ENCODE measurements at places on chromosomes 4 and X.

DNA sequence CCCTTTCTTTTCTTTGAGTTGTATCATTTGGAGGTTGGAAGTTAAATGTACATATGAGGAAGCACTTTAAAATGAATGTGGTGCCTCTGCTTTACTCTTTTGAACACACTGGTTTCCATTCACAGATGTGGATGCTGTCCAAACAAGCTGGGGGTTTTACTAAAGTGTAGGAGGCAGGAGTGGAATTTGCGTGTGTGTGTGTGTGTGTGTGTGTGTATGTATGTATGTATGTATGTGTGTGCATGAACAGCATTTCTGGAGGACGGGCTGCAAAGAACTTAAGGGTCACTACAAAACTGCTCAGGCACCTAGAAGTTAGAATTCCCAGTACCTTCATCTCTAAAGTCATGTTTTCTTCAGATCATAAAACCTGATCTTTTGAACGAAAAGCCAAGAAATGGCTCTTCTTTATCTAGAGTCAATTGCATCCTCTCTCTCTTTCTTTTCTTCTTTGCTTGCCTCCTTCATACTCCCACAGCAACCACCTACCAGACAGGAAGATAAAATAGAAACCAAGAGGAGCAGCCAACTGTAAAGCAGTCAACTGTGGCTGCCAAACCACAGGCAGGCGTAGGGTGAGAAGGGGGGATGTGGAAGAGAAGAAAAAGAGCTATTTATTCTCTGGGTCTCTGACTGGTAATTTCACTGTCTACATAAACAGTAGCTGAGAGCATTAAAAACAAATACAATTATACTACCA is 177.0 kb upstream of the RASGEF1B start:
- DNase-seq, result no peak

DNA sequence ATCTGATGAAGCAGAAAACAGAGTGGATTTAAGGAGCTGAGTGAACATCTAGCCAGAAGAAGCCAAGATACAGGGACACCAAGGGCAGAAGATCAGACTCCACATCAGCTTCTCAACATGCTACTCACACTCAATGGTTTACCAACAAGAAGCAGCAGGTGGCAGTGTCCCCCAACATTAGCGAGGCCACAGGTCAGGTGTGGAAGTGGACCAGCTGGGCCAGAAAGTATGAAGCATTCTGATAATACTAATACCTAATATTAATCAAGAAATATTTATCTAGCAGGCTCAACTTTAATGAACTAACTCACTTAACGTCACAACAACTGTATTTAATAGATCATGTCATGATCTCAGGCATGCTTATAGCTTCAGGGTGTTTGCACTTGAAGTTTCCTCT is 73.4 kb upstream of the TTC29 start:
- DNase-seq, result peak; percentile 59

- no peak for DNase-seq
Observed at GRCh38 chr4:100162027-100162685, 28.1 kb downstream of the DDIT4L start.

DNA sequence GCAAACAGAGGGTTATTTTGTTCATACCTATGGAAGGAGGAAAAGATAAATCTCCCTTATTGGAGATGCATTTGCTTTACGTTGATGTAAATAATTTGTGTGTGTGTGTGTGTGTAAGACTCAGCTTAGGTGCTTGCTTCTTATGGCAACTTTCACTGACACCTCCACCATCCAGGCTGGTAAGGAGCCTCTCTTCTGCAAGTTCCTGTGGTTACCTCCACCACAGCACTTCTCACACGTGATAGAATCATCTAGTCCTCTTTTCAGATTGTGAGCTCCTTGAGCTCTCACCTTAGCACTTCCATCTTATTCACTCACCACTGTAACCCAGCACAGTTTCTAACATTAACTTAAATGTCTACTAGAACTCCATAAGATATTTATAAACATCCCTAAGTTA is 553.7 kb downstream of the FGF13 start:
- no peak for DNase-seq

- DNase-seq, result no peak
Observed at GRCh38 chr4:82957045-82957444, 53.6 kb downstream of the LIN54 start.

- DNase-seq, result no peak
Observed at GRCh38 chr4:8044699-8045098, 105.0 kb upstream of the AFAP1 start.

- no peak for DNase-seq
Observed at GRCh38 chr4:5561286-5561685, 147.1 kb downstream of the EVC2 start.

DNA sequence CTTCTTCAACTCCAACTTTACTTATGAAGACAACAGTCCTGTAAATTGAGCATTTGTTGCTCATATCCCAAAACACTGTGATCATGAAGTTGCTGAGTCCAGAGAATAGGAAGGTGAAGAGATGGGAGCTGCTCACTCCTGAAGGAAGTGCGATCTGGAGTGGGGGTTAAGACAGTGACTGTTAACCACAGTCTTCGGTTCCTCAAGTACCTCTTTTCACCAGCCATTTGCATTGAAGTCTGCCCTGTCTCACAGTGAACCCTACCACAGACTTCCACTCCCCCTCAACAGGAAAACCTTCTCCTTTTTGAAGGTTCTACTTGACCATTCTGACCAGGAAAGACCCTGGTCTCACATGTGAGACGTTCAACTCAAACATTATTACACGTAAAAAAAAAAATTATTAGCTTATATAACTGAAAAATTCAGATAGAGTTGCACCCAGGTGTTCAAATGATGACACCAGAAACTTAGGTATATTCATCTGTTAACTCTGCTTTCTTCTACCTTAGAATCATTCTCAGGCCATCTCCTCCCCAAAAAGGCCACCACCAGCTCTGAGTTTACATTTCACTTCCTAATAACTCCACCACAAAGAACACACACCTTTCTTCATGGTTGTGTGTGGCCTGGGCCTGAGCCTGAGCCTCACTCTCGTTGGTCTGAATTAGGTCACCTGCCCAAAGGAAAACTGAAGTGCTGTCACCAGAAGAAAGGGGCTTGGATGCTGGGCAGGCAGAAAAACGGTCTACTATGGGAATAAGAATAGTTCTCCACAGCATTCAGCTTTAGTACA is 199.2 kb downstream of the DCTD start:
- no peak for DNase-seq

DNA sequence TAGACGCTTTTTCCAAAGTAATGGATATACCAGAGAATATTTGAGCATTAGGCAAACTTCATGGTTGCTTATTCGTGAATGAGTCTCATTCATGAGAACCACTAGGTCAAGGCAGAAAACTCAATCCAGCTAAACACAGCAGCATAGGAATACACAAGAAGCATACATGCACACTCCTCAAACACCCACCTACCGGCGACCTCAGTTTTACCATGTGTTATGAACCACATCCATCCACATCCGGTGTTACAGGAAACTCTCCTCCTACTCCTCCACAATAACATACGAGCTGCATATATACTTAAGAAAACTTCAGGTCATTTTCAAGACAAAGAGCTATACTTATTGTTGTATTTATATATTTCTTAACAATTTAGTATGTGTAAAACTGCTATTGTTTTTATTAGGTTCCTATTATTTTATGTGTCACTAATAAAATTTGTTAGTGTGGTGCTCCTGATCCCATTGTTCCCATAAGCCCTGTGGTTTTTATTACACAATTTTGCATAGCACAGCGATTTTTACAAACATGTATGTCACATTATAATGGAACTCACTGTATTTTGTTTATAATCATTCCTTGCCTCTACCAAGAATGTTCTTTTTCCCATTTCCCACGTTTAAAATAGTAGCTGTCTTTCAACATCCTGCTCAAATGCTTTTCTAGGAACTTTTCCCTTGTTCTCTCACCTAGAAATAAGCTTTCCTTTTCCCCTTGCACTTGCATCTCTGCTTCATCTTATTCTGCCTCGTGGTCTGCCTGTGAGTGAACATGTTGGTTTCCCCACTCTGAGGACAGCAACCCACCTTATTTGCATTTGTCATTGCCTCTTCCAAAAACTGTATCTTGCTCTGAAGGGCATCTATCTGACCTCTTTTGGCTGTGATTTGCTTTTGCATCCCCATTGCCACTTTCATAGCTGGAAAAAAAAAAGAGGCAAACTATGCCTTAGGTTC is 48.3 kb downstream of the STBD1 start:
- DNase-seq, result no peak

GRCh38 chrX:45070116-45071007 is 130.3 kb downstream of the DIPK2B start:
- DNase-seq, result peak; percentile 37

GRCh38 chrX:85630901-85631300 is 251.4 kb upstream of the POF1B start:
- DNase-seq, result no peak

DNA sequence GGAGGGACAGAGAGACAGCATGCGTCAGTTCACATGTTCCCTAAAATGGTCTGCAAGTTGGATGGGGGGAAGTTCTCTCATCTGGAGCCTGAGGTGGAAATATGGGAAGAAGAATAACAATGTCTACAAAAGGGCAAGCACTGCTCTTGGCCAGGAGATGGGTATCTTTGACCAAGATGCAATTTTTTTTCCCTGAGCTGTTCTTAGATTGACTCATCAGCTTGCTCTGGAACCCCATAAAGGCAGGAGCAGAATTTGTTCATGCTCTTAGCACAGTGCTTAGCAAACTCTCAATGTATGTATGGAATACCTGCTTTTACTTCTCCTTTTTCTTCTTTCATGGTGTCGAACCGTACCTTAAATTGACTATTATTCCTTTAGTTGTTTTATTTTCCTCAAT is 90.5 kb upstream of the ZNF827 start:
- DNase-seq, result peak; percentile 63

- peak; percentile 50 for DNase-seq
Observed at GRCh38 chr4:169338241-169338640, 67.5 kb upstream of the SH3RF1 start.

DNA sequence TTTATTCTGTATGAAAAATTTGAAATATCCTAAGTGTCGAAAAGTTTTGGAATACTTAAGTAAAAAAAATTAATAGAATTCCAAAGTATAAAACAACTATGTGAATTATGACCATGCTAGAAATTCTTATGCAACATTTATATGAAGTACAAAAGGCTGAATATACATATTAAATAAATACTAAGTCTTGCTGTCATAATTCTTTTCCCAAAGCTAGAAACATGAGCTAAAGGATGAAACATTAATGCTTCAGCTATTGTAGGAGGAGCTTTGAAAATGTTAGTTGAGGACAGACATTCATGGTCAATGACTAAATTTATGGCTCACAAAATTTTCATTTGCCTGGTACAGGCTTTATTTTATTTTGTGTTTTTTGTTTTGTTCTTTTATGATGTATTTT is 207.3 kb downstream of the GABRB1 start:
- DNase-seq, result peak; percentile 36

DNA sequence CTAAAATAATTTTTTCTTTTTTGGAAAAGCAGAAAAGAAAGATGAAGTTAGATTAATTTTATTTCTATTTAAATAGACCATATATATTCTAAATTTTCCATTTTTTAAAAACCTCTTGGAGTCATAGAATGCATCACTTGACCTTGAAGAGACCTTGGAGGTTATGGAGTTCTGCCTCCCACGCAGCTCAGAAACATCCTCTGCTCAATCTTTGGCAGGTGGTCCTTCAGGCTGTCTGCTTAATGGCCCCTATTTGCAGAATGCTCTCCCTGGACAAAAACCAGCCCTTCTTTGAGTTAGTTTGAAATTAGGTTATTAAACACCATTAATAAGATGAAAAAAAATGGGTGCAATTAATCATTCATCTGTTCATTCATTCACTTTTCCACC is 194.1 kb upstream of the TLL1 start:
- DNase-seq, result no peak

DNA sequence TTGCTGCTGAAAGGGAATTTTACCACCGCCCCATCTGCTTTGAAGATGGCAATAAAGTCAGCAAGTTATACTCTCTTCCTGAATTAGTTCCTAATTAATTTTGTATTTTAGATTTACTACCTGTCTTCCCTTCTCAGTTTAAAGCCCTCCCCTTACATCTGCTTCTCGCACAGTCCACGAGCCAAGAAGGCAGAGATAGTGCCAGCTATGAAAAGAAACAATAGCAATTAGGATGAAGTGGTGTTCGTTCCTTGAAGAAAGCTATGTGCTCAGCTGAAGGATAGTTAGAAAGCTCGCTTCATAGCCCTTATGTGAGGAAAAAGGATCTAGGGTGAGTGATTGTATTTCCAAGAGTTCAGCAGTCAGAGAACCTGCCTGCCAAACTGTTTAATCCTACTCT is 1678.8 kb upstream of the TENM3 start:
- no peak for DNase-seq

GRCh38 chr4:111641813-111642579 is 503.3 kb upstream of the FAM241A start:
- peak; percentile 83 for DNase-seq

- peak; percentile 32 for DNase-seq
Observed at GRCh38 chr4:38723726-38724474, 58.9 kb downstream of the TLR10 start.

GRCh38 chr4:52822583-52822971 is 39.5 kb upstream of the RASL11B start:
- DNase-seq, result no peak

DNA sequence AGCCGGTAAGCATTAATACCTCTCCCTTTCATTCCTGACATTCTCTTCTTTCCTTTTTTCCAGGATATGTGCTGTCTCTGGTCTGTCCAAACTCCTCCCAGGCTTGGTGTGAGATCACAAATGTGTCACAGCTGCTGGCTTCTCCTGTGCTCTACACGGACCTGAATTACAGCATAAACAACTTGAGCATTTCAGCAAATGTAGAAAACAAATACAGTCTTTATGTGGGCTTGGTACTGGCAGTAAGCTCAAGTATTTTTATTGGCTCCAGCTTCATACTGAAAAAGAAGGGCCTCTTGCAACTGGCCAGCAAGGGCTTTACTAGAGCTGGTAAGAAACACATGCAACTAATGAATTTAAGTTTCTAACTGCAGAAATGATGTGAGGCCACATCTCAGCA is 8.4 kb downstream of the NIPAL1 start:
- DNase-seq, result peak; percentile 55

GRCh38 chrX:107398115-107398514 is 51.3 kb upstream of the FRMPD3 start:
- no peak for DNase-seq

DNA sequence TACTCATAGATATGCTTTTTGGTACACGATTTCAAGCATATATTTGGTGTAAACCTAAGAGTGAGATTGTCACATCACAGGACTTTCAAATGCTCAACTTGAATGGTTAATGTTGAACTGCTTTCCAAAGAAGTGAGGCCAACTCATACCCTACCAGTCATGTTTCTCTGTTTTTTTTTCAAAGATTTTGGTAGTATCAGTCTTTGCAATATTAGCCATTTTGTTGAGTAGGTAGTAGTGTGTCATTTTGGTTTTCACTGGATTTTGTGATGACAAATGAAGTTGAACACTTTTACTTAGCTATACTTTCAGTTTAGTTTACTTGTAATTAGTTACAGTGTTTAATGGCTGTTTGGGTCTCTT is 12.5 kb upstream of the HS3ST1 start:
- no peak for DNase-seq

GRCh38 chrX:124440695-124441094 is 94.3 kb downstream of the SH2D1A start:
- no peak for DNase-seq

Measured in EL (cell line).